Renal cortical epithelial cell (primary cell): ENCODE measurements at places on chromosomes 7 and 10. TPM values are rescaled to one million over a fixed set of nuclear protein-coding genes. Genes with fewer than 3 reads are reported as not detected.

DNA sequence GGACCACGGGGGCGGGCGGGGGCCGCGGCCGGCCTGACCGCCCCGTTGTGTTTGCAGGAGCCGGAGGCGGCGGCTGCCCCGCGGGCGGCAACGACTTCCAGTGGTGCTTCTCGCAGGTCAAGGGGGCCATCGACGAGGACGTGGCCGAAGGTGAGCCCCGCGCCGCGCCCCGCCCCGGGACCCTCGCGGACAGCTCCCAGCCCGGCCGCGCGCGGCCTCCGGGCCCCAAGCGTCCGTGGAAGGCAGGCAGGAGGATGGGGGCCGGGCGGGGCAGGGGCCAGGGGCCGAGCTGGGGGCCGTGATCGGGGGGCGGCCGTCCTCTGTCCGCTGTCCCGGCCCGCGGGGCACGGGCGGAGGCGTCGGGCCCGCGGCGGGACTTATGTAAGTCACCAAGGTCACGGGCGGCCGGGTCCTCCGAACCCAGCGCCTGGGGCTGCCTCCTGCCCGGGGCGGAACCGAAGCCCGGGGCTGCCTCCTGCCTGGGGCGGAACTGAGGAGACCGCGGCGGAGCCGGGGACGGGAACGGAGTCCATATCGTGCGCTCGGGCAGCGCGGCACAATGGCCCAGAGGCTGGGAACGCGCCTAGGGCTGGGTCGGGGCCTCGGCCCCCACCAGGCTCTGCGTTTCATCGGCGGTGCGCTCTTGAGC lies 497 bp downstream of the PPP2R2D start:
- DNase-seq, result no peak

DNA sequence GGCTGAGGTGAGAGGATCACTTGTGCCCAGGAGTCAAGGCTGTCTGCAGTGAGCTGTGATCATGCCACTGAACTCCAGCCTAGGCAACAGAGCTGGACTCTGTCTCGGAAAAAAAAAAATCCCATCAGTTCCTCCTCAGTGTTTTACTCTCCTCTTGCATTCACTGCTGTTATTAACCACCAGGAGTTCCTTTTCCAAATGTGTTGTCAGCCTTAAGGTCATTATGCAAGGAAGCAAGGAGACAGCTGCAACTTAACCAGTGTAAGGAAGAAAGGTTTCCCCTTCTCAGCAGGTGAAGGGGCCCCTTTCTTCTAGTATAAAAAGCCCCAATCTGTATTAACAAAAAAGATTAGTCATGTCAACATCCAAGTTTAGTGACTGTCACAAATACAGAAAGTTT lies 86.6 kb upstream of the LEP start:
- DNase-seq, result no peak

- DNase-seq, result no peak
Measured at GRCh38 chr10:97131666-97132065, 54.1 kb downstream of the SLIT1 start.

- no peak for DNase-seq
Measured at GRCh38 chr7:142787034-142787768, 16.4 kb downstream of the PRSS2 start.

- peak; percentile 96 for DNase-seq
Measured at GRCh38 chr7:26046150-26046549, 105.8 kb upstream of the NFE2L3 start.

- DNase-seq, result no peak
Measured at GRCh38 chr7:18834577-18834976, 282.9 kb downstream of the TWIST1 start.

Gene ZNF722
- total RNA-seq, result not detected in 2 replicates
